ENCODE measurements at places on chromosomes 5 and 9. TPM values are rescaled to one million over a fixed set of nuclear protein-coding genes. Genes with fewer than 3 reads are reported as not detected.
A peak's percentile ranks its signal among the peaks of the same experiment; 100 is the strongest.

- H3K27ac ChIP-seq = no peak overlapping the region
- no peak for DNase-seq
- H3K4me3 ChIP-seq = no peak overlapping the region
Measured at GRCh38 chr9:30103647-30104394, 2280.6 kb upstream of the ACO1 start.

DNA sequence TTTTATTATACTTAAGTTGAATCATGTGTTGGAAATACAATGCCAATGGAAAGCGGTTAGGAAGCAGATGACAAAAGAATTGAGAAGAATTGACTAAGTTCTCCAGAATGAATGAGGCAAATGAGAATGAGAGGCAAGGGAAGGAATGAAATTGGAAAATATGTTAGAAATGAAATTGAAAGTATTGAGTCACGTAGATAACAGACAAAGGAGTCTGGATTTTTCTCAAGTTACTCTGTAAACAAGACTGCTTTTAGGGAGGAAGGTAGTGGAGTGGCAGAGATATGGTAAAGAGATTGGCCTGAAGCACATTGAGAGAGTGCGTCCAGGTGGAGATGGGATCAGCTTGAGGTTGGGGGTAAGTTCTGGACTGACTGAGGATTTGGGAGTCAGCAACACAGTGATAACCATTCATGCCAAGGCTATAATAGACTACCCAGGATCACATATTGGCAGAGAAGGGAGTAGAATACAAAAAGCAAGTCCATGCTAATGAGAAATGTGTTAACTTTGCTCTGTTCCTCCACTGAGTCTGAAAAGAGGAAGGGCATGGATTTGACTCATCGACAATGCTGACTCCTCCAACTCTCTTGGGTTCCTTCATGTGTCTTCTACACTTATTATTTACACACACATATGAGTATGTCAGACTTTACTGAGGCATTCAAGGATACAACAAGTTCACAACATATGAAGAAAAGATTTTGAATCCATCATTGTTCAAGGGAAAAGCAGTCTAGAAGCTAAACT, 814.2 kb upstream of the ZNF608 start:
- no peak overlapping the region for H3K27ac ChIP-seq
- H3K4me3 ChIP-seq = no peak overlapping the region
- H3K27me3 ChIP-seq = no peaks in the 10 kb centered on the region

- no peak overlapping the region for H3K27ac ChIP-seq
- peaks cover 27% of the 10 kb centered on the region for H3K4me1 ChIP-seq
- H3K27me3 ChIP-seq = no peaks in the 10 kb centered on the region
- no peak overlapping the region for H3K4me3 ChIP-seq
- no peaks in the 10 kb centered on the region for H3K36me3 ChIP-seq
- no peak for DNase-seq
Measured at GRCh38 chr9:124854822-124855221, 1.6 kb downstream of the WDR38 start.

- DNase-seq = no peak
- no peaks in the 10 kb centered on the region for H3K36me3 ChIP-seq
- H3K4me1 ChIP-seq = no peaks in the 10 kb centered on the region
- no peaks in the 10 kb centered on the region for H3K27me3 ChIP-seq
Measured at GRCh38 chr9:104279535-104280177, 185.5 kb downstream of the SMC2 start.

DNA sequence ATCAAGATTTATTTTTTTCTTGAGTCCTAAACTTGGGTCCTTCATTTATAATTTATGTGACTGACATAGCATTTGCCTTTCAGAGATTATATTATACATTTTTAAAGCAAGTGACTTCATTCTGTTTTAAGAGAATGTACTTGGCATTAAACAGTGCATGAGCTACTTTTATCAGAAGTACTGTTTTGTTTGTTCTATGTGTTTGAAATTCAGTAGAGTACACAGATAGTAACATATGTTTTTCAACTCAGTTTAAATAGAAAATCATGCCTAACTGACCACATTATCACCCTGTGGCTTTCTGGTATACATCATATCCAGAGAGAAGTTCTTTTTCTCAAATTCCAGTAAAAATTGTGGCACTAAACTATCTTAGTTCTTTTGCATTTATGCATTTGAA, 335.3 kb upstream of the CDH18 start:
- H3K27ac ChIP-seq = no peak overlapping the region
- no peaks in the 10 kb centered on the region for H3K36me3 ChIP-seq
- no peak overlapping the region for H3K4me3 ChIP-seq
- H3K4me1 ChIP-seq = no peaks in the 10 kb centered on the region
- H3K27me3 ChIP-seq = no peaks in the 10 kb centered on the region

DNA sequence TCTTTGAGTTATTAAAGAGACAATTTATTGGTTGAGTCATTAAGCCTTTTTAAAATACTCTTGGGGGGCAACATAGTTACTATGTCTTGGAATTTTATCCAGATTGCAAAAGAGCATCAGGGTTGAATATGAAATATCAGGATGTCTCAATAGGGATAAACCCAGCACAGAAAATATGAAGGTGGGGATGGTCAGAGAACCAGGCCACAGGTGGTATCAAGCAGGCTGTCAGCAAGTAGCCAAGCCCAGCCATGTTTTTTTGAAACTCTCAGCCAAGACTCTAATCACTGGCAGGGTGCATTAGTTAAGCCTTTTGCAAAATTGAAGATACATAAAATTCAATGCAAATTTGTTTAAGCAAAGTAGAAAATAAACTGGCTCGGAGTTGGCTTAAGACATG, 468.9 kb downstream of the DTWD2 start:
- no peaks in the 10 kb centered on the region for H3K4me1 ChIP-seq
- H3K4me3 ChIP-seq = no peak overlapping the region
- H3K36me3 ChIP-seq = no peaks in the 10 kb centered on the region
- H3K27ac ChIP-seq = no peak overlapping the region
- no peaks in the 10 kb centered on the region for H3K27me3 ChIP-seq

GRCh38 chr5:83467371-83468035, 4.0 kb upstream of the VCAN start:
- H3K27ac ChIP-seq = no peak overlapping the region
- peaks cover 53% of the 10 kb centered on the region for H3K27me3 ChIP-seq

DNA sequence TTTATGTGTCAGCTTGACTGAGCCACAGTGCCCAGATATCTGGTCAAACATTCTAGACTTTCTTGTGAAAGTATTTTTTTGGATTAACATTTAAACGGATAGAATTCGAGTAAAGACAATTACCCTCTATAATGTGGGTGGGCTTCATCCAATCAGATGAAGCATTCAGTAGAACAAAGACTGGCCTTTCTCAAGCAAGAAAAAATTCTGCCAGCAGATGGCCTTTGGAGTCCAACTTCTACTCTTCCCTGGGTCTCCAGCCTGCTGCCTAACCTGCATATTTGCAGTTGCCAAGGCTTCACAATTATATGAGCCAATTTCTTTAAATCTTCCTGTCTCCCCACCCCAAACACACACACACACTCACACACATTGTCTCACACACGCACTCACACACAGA, 86.4 kb downstream of the MED10 start:
- H3K4me3 ChIP-seq = no peak overlapping the region
- no peaks in the 10 kb centered on the region for H3K27me3 ChIP-seq
- no peaks in the 10 kb centered on the region for H3K36me3 ChIP-seq
- no peak overlapping the region for H3K27ac ChIP-seq
- H3K4me1 ChIP-seq = no peaks in the 10 kb centered on the region
- DNase-seq = no peak

GRCh38 chr9:2013743-2014475, 1.2 kb upstream of the SMARCA2 start:
- peaks cover 3% of the 10 kb centered on the region for H3K27me3 ChIP-seq
- peak overlapping the region; percentile 83 for H3K4me3 ChIP-seq
- peaks cover 12% of the 10 kb centered on the region for H3K4me1 ChIP-seq
- H3K27ac ChIP-seq = peak overlapping the region; percentile 97

GRCh38 chr9:137494550-137495351, 35.6 kb upstream of the NSMF start:
- no peaks in the 10 kb centered on the region for H3K36me3 ChIP-seq
- DNase-seq = peak; percentile 59
- no peak overlapping the region for H3K4me3 ChIP-seq
- peak overlapping the region; percentile 63 for H3K27ac ChIP-seq

- no peaks in the 10 kb centered on the region for H3K27me3 ChIP-seq
- no peak overlapping the region for H3K27ac ChIP-seq
- peaks cover 34% of the 10 kb centered on the region for H3K4me1 ChIP-seq
- DNase-seq = peak; percentile 63
Measured at GRCh38 chr5:6729386-6730310, 16.4 kb downstream of the TENT4A start.

- H3K36me3 ChIP-seq = no peaks in the 10 kb centered on the region
- no peaks in the 10 kb centered on the region for H3K27me3 ChIP-seq
- no peak overlapping the region for H3K4me3 ChIP-seq
- H3K27ac ChIP-seq = no peak overlapping the region
Measured at GRCh38 chr9:135962696-135963307, 1.6 kb upstream of the UBAC1 start.

- H3K4me1 ChIP-seq = no peaks in the 10 kb centered on the region
- no peak overlapping the region for H3K27ac ChIP-seq
- no peak for DNase-seq
Measured at GRCh38 chr5:27491047-27491446, 452.7 kb upstream of the CDH9 start.

GRCh38 chr5:74185599-74185998, 454.9 kb downstream of the ENC1 start:
- no peak overlapping the region for H3K4me3 ChIP-seq
- no peak overlapping the region for H3K27ac ChIP-seq
- H3K4me1 ChIP-seq = no peaks in the 10 kb centered on the region
- H3K36me3 ChIP-seq = no peaks in the 10 kb centered on the region

DNA sequence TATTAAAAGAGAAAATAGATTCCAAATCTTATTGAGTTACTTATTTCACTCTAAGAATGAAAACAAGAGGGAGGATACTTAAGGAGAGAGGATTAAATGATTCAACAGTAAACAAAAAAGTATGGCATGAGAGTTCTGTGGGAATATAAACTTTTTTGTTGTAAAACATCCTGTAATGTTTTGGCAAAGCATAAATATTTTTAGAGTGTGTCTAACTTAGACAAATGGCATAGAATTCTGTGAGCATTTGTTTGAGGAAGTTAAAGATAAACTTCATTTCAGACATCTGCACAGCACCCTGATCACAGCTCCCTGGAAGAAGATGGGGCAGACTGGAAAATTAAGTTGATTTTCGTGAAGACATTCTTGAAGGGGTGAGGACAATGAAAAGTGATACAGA, 246.8 kb upstream of the HAPLN1 start:
- no peak overlapping the region for H3K4me3 ChIP-seq
- H3K27me3 ChIP-seq = no peaks in the 10 kb centered on the region
- H3K27ac ChIP-seq = no peak overlapping the region
- DNase-seq = no peak
- H3K4me1 ChIP-seq = no peaks in the 10 kb centered on the region

GRCh38 chr9:130740218-130741023, 46.8 kb downstream of the EXOSC2 start:
- no peak overlapping the region for H3K4me3 ChIP-seq
- H3K4me1 ChIP-seq = no peaks in the 10 kb centered on the region
- no peak overlapping the region for H3K27ac ChIP-seq
- no peaks in the 10 kb centered on the region for H3K27me3 ChIP-seq

DNA sequence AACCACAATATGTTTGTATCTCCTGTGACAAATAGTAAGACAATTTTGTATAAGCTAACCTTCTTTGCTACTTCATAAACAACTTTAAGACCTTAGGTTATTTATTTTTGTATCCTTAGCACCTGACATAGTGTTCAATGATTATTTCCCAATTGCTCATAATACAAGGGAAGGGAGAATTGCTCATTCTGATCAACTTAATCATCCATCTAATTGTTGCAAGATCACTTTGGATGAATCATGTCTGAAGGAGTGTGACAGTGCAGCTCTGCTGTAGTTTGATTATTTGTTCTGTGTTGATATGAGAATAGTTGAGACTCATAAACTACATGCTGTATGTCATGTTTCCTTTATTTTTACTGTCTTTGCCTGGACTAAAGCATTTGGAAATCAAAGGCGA, 721.3 kb upstream of the SEMA6A start:
- no peak overlapping the region for H3K4me3 ChIP-seq
- no peaks in the 10 kb centered on the region for H3K4me1 ChIP-seq
- no peaks in the 10 kb centered on the region for H3K36me3 ChIP-seq
- H3K27me3 ChIP-seq = no peaks in the 10 kb centered on the region
- no peak for DNase-seq
- H3K27ac ChIP-seq = no peak overlapping the region

GRCh38 chr5:66863243-66864170, 267.3 kb downstream of the MAST4 start:
- H3K4me1 ChIP-seq = no peaks in the 10 kb centered on the region
- H3K27me3 ChIP-seq = no peaks in the 10 kb centered on the region
- no peak overlapping the region for H3K4me3 ChIP-seq
- H3K27ac ChIP-seq = no peak overlapping the region

DNA sequence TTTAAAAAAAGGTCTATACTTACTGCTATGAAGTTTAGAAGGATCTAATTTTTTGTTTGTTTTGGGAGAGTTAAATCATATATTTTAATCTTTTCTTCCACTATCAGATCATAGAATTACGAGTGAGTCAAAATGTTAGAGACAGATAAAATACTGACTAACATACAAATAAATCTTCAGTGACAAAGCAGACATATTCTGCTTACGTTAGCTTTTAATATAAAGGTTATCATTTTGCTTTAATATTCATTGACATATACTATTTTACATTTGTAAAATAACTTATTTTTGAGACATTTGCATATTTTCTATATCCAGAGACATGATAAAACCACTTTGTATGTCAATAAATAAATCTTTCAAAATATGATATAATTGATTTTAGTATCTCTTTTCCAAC, 64.6 kb upstream of the GABRA1 start:
- H3K36me3 ChIP-seq = no peaks in the 10 kb centered on the region
- DNase-seq = no peak
- no peak overlapping the region for H3K27ac ChIP-seq
- no peak overlapping the region for H3K4me3 ChIP-seq
- H3K4me1 ChIP-seq = no peaks in the 10 kb centered on the region
- no peaks in the 10 kb centered on the region for H3K27me3 ChIP-seq

Gene SHISAL2B
- total RNA-seq = not detected

Gene CTNNA1
- 333 TPM for total RNA-seq

Gene LCNL1
- not detected for total RNA-seq

Gene LHX3
- not detected for total RNA-seq

Gene RASGEF1C
- total RNA-seq = not detected

Gene CDC20B
- not detected for total RNA-seq

Gene CDH6
- 1.1 TPM for total RNA-seq

Gene IL31RA
- not detected for total RNA-seq

Gene GPR21
- 3.0 TPM for total RNA-seq

Gene CBY3
- total RNA-seq = not detected

Gene FCN1
- total RNA-seq = not detected

Gene COL23A1
- not detected for total RNA-seq

Gene RORB
- total RNA-seq = 0.27 TPM

Gene MSX2
- total RNA-seq = 0.27 TPM

Gene ITK
- total RNA-seq = 0.40 TPM
